Stimulated activated CD4-positive, alpha-beta T cell treated with anti-CD3 and anti-CD28 coated beads, Interleukin-1b, Interleukin-23, amount 100 ng/mL, for 1 hour (primary cell): ENCODE measurements at places on chromosomes 7 and 10.

DNA sequence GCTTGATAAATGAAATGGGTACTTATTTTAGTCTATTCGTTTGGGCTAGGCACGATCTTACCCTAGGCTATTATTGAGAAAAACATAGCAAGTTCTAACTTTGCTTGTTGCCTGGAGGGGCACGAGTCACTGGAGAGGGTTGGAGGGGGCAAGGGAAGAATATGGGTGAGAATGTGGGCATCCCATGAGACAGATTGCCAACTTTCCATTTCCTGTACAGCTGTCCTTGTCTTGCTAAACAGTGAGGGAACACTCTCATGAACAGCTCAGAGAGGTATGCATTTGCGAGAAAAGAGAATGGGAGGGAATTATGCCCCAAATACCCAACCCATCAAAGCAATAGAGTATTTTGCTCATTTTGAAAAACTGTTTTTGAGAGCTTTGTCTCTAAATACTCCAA, 9.2 kb downstream of the CDHR3 start:
- DNase-seq, result no peak

GRCh38 chr7:111951052-111951451, 255.1 kb downstream of the DOCK4 start:
- DNase-seq, result no peak

GRCh38 chr7:47807756-47808155, 140.5 kb downstream of the PKD1L1 start:
- DNase-seq, result no peak

- DNase-seq, result no peak
These were observed 53.0 kb downstream of the SPOCK2 start for GRCh38 chr10:72035252-72035887.

GRCh38 chr10:72364239-72364777, 9.6 kb upstream of the DNAJB12 start:
- DNase-seq, result peak; percentile 61

- DNase-seq, result no peak
These were observed 633.9 kb upstream of the MBL2 start for GRCh38 chr10:53406532-53406931.

- DNase-seq, result no peak
These were observed 241.3 kb downstream of the GLI3 start for GRCh38 chr7:41995632-41996271.

- no peak for DNase-seq
These were observed 58.3 kb downstream of the IKZF1 start for GRCh38 chr7:50362712-50363282.

DNA sequence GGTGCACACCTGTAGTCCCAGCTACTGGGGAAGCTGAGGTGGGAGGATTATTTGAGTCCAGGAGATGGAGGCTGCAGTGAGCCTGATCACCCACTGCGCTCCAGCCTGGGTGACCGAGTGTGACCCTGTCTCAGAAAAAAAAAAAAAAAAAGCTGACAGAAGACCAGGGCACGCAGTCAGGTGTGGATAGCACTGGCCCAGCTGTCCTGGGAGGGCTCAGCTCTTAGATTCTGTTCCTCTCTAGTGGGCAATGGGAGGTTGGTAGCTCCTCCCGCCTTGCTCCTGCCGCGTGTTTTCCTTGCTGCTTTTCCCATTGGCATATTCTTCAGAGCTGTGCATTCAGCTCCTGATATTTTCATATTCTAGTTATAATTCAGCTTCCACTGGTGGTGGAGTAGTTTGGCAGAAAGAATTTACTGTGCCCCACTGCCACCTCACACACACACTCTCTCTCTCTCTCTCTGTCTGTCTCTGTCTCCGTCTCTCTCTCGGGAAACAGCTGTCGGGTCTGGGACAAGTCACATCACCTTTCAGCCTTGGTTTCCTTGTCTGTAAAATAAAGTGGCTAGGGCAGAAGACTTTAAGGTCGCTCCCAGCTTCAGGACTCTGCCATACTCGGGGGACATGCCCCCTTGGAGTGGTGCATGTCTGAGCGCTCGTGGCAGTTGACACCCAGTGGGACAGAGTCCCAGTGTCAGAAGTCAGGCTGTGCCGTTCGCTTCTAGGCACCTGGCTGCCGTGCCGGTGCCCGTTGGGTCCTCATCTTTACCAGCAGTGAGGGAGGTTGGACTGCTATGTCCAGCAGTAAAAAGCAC, 25.9 kb upstream of the ANKRD2 start:
- DNase-seq, result no peak

DNA sequence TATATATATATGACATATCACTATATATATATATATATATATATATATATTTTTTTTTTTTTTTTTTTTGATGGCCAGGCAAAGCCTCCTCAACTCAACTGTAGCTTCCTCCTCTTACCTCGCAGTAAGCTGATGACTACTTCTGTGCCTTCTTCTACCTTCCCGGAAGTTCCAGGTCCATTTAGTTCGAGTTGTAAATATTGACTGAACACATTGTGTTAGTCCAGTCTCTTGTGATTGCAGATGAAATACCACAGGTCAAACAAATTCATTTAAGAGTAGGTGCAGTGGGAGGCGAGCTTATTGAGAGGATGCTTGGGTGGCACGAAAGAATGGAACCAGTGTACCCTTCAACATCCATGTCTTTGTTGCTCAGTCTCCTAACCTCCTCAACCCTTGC, 144.6 kb downstream of the ST7 start:
- DNase-seq, result no peak

DNA sequence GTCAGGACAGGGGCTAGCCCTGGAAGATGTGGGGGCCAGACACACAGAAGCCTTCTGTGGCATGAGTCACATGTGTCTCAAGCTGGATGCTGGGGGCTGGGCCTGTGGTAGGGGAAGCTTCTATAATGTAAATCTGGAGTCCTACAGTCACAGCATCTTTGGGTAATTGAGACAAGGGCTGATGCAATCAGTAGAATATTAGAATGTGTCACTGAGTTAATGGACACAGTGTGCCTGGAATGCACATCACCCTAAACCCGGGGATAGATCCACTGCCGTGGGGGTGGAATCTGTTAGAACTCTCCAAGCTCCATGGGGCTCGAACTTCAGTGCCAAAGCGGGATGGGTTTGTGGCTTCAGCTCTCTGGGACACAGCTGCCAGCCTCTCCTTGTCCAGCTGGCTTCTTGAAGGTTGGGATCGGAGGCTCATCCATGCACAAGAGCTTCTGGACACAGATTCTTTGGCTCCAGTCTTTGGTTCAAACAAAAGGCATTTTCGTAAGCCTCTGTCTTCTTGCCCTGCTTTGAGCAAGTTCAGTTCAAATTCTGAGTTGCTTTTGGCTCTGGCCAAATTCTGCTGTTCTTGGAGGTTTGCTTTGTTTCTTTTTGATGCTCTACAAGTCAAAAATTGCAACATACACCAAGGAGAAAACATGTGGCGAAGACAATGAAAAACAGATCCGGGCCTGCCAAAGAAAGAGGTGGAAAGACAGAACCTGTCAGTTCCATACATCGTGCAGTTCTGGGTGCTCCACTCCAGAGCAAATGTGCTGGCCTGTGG, 194.8 kb upstream of the ZNF32 start:
- DNase-seq, result no peak

- DNase-seq, result no peak
These were observed 1.5 kb downstream of the CPSF4 start for GRCh38 chr7:99440195-99440594.

- DNase-seq, result no peak
These were observed 61.9 kb downstream of the CREB5 start for GRCh38 chr7:28474282-28474638.

- no peak for DNase-seq
These were observed 145.4 kb downstream of the LRRC4 start for GRCh38 chr7:127885843-127886242.

DNA sequence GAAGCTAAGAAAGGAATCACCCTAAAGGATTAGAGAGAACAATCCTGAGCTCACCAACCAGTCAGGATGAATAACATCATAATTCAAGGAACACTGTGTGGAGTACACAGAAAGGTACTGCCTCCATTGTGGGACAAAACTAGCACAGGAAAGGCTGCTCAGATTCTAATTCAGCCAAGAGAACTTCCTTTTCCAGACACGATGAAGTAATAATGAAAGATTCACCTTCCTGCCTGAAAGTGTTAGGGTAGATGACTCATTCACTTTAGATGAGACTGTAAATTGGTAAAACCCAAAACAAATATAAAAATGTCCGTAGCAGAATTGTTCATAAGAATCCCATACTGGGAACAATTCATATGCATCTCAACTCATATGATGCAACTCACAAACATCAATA, 167.2 kb downstream of the CDC14C start:
- DNase-seq, result no peak

DNA sequence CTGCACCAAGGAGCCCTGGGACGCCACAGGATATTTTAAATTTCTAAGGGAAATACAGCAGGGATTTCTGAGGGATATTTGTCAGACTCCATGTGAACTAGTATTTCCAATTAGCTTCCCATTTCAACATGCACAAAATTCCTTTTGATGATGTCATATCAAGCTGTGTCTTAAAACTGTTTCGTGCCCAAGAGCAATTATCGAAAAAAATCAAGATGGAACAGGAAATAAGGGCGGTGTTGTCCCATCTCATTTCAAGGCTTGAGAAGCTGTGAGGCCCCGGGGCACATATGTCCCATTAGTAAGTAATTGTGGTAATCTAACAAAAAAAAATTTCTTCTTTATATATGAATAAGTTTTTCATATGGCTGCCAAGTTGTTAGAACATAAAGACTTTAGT, 47.4 kb downstream of the PPP1R17 start:
- DNase-seq, result no peak

DNA sequence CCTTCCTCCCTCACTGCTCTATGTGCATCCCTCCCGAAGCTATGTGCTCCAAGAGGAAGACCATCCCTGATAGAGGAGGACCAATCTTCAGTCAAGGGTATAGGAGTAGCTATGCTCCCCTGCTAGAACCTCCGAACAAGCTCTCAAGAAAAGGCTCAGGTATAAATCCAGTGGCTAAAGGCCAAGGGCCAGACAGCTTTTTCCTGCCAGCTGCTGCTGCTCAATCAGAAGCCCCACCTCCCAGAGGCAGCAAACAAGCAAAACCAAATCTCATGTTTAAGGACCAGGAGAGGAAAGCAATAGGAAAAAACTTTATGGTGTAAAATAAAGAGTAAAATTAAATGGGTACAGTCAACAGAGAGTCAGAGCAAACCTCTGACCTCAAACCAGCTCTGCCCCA, 187.2 kb downstream of the FGFR2 start:
- no peak for DNase-seq

DNA sequence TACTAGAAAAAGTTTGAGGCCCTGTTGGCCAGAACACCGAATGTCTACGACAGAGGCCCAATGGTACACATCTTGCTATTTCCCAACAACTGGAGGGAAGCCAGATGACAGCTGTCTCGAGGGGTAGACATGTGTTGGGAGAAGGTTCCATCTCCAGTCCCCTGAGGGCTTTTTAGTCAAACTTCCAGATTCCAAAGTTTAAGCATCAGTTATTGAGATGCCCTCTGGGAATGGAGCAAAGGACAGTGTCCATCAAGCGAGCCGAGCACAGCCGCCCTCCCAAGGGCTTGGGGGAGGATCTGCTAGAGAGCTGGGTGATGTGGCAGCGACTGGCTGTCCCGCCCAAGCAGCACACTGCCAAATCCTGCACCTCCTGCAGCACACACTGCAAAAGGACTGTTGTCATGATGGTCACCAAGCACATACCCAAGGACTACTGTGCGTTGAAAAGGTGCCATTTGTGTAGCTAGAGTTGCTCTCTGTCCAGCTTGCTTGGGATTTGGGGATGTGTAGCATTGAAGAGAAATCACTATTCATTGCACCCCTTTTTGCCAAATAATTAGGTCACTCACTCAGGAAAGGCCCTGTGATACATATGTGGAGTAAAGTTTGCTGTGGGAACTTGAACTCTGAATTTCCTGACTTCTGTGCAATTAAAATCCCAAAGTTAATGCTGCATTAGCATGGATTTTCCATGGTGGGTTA, 164.6 kb downstream of the TRIL start:
- DNase-seq, result no peak

DNA sequence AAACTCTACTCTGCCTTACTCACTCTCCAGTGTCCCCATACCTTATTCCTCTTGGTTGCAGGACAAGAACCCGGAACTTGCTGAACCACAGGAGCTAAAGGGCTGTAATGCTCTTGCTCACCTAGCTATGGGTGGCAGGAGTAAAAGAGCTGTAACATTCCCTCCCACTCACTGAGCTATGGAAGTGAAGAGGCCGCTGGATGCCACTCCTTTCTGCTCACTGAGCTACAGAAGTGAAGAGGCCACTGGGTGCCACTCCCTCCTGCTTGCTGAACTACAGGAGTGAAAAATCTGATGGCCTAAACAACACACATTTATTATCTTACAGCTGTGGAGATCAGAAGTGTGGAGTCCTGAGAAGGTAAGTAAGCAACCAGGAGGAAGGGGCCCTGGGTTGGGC, 17.5 kb downstream of the MRPS24 start:
- DNase-seq, result no peak

- DNase-seq, result no peak
These were observed 195.0 kb downstream of the PHF14 start for GRCh38 chr7:11168650-11169170.
